ENCODE measurements at places on chromosomes 2 and 18.
A peak's percentile ranks its signal among the peaks of the same experiment; 100 is the strongest.

DNA sequence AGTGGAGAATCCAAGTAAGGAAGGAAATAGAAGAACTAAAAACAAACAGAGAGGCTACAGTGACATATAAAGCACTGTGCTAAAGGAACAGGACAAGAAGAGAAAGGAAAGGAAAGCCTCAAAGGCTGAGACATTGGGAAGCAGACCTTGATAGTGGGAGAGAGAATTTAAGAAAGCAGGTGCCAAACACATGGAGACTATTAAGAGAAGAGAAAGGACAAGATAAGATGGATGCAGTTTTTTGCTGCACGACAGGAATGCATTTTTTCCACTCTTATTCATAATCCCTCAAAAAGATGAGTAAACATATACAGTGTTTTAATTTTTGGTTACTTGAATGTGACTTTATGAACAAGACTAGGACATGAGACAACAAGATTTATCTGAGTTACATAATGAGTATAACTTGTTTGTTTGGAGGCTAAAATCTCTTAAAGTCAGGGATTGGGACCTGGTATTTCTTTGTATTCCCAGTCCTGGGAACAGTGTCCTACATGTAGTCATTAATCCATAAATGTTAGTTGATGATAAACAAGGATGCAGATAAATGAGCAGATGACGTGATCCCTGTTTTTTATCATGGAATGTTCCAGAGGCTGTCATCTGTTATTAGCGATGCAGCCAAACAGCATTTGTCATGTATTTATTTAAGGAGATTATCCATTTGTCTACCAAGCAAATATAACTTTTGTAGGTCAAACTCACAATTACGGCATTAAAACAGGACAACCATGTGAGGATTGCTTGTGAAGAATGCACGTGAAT, 141.7 kb downstream of the DNER start:
- DNase-seq, result no peak

DNA sequence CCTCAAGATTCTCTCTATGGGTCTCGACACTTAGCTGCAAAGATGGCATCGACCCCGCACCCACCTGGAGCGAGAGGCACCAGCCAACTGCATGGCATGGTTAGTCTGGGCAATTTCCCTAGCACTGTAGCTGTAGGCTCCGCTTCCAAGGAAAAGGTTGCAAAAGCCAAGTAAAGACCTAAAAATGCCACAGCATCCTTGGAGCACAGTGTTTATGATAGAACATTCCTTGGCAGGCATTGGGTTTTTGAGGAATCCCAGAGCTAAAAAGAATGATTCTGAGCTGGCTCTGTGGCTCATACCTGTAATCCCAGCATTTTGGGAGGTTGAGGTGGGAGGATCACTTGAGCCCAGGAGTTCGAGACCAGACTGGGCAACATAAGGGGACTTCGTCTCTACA, 22.9 kb downstream of the QPCT start:
- no peak for DNase-seq

GRCh38 chr18:23135550-23136325, 453 bp downstream of the CABLES1 start:
- peak; percentile 50 for DNase-seq

- no peak for DNase-seq
Measured at GRCh38 chr2:40625849-40626248, 174.0 kb upstream of the SLC8A1 start.

DNA sequence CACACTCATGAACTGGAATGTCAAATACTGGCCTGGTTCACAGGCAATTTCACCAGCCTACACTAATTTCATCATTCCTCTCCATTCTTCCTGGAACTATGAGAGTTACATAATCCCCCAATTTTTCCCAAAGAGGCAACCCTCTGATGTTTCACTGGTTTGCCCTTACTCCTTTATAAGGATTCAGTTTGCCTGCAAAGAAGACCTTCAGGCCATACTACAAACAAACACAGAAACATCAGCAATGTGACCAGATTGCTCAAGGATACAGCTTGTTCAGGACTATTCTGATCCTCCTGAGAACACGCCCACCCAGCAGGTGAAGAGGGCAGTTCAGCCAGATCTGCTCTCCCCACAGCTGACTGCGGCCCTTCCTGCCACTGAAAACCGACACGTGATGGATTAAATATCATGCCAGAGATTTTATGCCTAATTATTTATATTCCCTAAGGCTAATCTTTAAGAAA, 215.5 kb downstream of the ETAA1 start:
- DNase-seq, result peak; percentile 79

- DNase-seq, result no peak
Measured at GRCh38 chr18:48721312-48721711, 182.5 kb downstream of the CTIF start.

DNA sequence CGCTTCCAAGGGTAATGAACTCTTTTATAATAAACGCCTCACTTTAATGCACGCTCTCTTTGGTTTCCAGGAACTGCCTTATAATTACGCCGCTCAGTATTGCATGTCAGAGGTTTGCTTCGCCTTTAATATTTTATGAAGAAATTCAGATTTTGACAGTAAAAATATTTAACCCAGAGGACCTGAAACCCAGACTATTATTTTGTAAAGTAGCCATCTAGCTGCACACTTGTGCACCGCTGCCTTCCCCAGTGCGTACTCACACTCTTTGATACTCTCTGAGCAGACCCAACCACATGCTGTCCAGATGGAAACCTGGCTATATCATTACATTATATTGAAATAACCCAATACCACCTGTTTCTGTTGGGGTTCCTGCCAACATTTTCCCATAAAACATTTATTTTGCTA, 270.1 kb downstream of the C1D start:
- peak; percentile 53 for DNase-seq

DNA sequence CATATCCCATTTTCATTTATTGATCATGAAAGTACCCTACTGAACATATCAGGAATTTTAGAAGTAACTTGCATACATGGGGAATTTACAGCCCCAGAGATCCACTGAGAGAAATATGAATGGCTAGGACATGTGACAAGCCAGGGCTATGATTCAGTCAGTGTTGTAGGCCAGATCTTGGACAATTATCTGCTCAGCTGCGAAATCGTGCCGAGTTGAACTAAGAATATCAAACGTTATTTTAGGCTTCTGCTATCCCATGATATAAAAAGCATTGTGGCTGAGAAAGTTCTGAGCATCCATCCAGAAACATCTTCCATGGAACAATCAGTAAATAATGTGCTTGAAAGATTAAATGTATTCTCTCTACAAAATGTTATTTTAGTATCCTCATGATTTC, 85.7 kb upstream of the UNC80 start:
- no peak for DNase-seq

- peak; percentile 62 for DNase-seq
Measured at GRCh38 chr18:67476585-67476984, 39.9 kb downstream of the DSEL start.

DNA sequence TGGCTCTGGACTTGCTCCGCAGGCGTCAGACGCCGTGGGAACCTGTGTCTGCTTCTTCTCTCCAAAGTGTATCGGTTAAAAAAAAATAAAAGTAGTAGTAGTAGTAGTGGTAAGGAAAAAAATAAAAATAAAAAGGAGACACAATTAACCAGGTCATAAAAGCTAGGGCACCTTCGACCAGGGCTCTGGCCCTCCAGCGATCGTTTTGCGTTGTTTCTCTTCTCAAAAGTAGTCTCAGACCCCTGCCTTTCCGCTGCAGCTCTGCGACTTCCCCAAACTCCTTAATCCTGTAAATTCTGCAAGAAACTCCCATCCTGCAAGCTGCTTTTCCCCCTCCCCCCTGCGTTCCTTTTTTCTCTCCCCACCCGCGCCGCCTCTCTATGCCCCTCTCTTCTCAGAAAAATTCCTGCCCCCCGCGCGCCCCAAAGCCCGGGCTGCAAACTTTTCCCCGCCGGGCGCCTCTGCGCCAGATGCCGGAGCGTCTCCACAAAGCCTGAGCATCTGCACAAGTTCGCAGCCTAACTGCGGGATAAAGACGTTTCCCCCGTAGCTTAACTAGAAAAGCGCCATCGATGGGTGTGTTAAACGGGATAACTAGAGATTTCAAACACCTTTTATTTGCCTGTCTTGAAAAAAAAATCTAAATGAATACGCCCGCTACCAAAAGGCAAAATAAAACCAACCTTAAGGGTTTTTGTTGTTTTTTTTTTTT, 1.8 kb upstream of the SALL3 start:
- DNase-seq, result no peak

- DNase-seq, result no peak
Measured at GRCh38 chr2:15189216-15189615, 371.9 kb downstream of the NBAS start.

DNA sequence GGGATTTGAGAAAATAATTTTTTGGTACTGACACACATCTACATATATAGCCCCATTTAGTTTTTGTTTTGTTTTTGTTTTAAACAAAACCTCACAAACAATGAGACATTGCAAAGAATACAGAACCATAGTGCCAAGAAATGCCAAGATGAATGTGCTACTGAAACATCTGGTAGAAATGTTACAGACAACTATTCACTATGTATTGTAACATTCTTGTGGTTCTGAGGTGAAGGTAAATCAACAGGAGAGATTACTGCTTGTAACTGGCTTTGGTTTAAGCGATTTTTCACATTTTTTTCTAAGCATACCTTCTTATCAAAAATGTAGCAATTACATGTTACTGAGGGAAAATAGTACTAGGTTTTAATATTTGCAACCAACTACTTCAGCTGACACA, 281.3 kb downstream of the ZNF804A start:
- DNase-seq, result no peak

- peak; percentile 59 for DNase-seq
Measured at GRCh38 chr2:218894151-218894879, 13.7 kb downstream of the WNT10A start.

DNA sequence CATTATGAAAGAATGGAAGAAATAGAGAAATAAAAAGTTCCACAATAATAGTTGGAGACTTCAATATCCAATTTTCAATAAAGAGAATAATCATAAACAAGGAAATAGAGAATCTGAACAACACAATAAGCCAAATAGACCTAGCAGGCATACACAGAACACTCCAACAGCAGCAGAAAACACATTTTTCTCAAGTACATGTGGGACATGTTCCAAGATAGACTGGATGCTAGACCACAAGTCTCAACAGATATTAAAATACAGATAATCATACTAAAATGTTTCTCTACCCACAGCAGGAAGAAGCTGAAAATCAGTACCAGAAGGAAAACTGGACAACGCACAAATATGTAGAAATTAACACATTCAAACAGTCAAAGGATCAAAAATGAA, 113.9 kb downstream of the USP34 start:
- no peak for DNase-seq

GRCh38 chr2:236794176-236794957, 224.7 kb downstream of the ACKR3 start:
- DNase-seq, result no peak

GRCh38 chr2:176621350-176621749, 352.1 kb downstream of the MTX2 start:
- DNase-seq, result no peak

DNA sequence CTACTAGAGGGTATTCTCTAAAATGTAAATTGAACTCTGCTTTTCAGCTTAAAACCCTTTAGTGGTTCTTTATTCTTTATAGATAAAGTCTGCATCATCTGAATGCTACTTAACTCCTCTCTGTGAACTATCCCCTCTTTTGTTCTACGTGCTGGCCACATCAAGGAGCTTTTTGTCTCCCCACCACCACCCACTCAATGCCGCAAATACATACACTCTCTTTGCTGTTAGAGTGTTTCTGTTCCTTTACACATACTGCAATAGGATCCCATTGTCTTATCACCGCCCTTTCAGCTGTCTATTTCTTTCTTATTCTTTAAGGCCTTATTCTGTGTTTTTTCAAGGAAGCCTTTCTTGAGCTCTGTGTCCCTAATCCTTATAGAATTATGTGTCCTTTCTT, 83.3 kb downstream of the EML4 start:
- DNase-seq, result no peak

DNA sequence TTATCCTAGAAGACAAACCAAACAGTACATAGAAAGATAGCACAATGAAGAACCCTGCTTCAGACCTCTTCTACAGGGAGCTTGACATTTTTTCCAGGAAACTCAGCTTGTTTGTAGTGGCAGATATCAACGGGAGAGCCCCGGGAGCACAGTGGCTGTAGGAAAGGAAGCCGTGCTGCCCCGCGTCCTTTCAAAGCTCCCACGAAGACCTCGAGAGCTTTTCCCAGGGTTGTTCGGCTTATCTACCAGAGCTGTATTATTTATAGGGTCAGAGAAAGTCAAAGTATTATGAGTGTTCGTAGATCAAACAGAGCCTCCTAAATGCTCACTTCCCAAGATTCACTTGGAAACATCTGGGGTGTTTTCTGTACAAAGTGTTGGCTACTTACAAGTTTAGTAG, 167.1 kb upstream of the COPS8 start:
- no peak for DNase-seq

- DNase-seq, result no peak
Measured at GRCh38 chr2:236852100-236852976, 233.4 kb upstream of the COPS8 start.

GRCh38 chr2:165778187-165778556, 15.9 kb downstream of the GALNT3 start:
- no peak for DNase-seq

- DNase-seq, result no peak
Measured at GRCh38 chr2:241118737-241119505, 16.8 kb upstream of the MTERF4 start.

- peak; percentile 57 for DNase-seq
Measured at GRCh38 chr2:182915369-182916326, 49.2 kb upstream of the FRZB start.

GRCh38 chr18:54769526-54770464, 58.5 kb upstream of the RAB27B start:
- no peak for DNase-seq

DNA sequence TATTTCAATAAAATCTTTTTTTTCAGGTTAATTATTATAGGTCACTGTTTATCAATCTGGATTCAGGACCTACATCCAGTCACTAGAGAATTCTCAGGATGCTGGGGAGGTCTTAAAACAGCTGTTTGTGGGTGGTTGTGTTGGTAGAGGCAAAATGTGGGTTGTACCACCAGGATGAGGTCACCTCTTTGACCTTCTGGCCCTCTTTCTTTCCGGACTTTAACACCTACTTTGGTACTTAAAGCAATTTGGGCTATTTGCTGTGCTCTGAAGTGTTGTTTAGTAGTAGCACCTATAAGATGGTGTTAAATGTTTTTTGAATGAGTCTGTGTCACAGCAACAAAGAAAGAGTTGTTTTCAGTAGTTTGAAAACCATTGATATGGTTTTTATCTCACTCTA, 14.6 kb downstream of the EML4 start:
- no peak for DNase-seq

DNA sequence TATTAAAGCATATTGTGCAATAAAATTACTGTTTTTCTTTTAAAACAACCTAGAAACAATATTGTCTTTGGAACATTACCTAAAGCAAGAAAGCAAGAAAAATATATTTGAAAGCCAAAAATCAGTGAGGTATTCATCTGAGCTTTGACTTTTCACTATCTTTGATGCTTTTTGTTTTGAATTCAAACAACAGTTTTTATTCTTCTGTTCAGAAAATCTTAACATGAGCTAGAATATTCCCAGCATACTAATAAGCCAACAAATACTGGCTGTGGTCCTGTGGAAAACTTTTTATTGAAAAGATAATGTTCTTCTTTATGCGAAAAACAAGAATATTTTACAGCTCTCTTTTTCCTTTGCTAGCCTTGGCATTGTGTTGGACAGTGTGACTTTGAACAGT, 19.8 kb downstream of the FAM171B start:
- DNase-seq, result no peak

GRCh38 chr2:6082625-6083018, 390.4 kb downstream of the SOX11 start:
- DNase-seq, result no peak
